ENCODE measurements at places on chromosomes 7 and 10. TPM values are rescaled to one million over a fixed set of nuclear protein-coding genes. Genes with fewer than 3 reads are reported as not detected.

FFAR4 gene
- not detected for polyA plus RNA-seq

GNGT1 gene
- not detected for polyA plus RNA-seq

SFMBT2 gene
- 1.1 TPM for polyA plus RNA-seq

C7orf57 gene
- not detected for polyA plus RNA-seq

CTNNA3 gene
- polyA plus RNA-seq: 0.23 TPM
